ENCODE measurements at places on chromosomes 5 and 9. TPM values are rescaled to one million over a fixed set of nuclear protein-coding genes. Genes with fewer than 3 reads are reported as not detected.

DNA sequence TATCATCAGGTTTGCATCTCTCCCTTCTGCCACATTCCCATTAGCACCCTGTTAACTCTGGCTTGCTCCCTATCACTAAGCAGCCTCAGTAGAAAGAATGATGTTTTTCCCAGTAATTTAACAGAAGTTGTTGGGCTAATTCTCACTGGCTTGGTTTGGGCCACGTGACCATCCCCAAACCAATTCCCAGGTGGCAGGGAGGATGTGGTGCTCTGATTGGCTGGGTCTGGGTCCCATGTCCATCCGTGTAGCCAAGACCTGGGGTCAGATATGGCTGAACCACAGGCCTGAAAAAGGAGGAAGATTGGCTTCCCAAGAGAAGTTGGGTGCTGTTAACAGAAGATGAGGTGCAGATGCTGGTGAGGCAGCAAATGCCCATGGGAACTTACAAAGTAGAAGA is 122.0 kb downstream of the BOD1 start:
- DNase-seq, result no peak

DNA sequence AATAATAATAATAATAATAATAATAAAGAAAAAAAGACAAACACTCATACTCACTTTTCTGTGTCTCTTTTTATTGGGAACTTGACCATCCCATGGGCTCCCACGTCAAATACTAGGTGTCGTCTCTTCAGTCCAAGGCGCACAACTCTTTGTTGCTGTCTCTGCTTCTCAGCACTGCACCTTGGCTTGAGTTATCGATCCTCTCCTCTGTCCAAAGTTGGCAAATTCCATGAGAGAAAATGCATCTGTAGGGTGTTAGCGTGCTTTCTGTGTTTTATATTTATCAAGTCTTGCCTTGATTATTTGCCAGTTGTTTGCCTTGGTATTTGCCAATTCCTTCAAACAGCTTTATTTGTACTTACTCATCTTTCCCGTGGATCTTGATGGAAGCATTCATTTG is 653.7 kb downstream of the CDH18 start:
- no peak for DNase-seq

- DNase-seq, result no peak
These were observed 175.2 kb upstream of the DAP start for GRCh38 chr5:10936081-10936855.

GRCh38 chr5:160675988-160676387 is 176.0 kb downstream of the ATP10B start:
- no peak for DNase-seq

The MCC gene
- total RNA-seq, result 2.9 TPM

The NME5 gene
- not detected for total RNA-seq

The SPINK5 gene
- total RNA-seq, result not detected

The PCDHGB5 gene
- total RNA-seq, result 0.16 TPM
